Activated T-helper 1 cell treated with anti-CD3 and anti-CD28 coated beads, Interleukin-12 subunit alpha, Interleukin-12 subunit beta, Interleukin-2, Interleukin-4 antibody, amounts not matched to agents 30 ng/mL and 10 ng/mL and 1 ng/mL, durations not matched to agents 14 hours and 24 hours and 36 hours (primary cell): ENCODE measurements at places on chromosomes 1 and 21. TPM values are rescaled to one million over a fixed set of nuclear protein-coding genes. Genes with fewer than 3 reads are reported as not detected.

GRCh38 chr1:71270394-71270915 lies 189.6 kb upstream of the ZRANB2 start:
- no peak for DNase-seq

GRCh38 chr1:170176772-170177171 lies 31.0 kb downstream of the NTMT2 start:
- no peak for DNase-seq

DNA sequence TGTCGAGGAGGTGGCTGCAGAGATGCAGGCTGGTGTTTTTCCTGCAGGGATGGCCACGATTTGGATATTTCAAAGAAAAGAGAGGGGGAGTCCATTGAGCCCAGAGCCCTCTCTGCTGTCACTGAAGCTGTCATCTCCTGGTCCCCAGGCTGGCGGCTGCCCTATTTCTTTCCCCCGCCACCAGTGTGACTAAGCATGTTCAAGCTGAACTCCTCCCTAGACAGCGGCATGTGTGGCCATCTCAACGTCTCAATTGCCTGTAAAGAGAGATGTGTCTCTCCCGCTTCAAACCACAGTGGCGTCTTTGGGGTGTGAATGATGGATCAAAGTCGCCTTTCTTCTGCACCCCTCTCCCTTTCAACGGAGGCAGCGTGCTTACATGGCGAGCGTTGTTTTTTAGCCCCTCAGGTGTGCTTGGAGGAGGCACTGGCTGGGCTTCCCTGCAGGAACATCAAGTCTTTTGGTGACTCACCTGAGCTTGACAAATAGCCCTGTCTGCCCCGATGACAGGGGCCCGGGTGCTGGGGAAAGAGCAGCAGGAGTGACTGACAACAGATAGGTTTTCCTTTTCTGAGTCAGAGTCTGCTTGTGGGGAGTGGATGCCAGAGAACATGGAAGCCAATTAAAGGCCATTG lies 346.4 kb upstream of the AJAP1 start:
- no peak for DNase-seq

DNA sequence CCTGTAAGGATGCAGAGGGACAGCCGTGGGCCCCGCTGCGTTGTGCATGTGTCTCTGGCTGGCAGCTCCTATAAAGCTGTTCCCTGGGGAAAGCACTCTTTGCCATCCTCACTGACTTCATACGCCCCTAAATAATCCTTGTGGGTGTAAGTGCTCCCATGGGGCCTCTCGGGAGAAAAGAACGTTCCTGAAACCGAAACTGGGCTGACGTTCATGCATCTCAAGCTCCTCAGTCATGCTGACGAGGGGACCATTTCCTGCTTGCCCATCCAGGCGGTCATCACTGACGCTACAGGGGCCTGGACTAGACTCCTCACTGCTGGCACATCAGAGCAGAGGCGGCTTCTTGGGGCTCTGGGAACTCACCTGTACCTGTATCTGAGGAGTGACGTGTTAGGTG lies 73.1 kb upstream of the USP24 start:
- DNase-seq, result no peak

DNA sequence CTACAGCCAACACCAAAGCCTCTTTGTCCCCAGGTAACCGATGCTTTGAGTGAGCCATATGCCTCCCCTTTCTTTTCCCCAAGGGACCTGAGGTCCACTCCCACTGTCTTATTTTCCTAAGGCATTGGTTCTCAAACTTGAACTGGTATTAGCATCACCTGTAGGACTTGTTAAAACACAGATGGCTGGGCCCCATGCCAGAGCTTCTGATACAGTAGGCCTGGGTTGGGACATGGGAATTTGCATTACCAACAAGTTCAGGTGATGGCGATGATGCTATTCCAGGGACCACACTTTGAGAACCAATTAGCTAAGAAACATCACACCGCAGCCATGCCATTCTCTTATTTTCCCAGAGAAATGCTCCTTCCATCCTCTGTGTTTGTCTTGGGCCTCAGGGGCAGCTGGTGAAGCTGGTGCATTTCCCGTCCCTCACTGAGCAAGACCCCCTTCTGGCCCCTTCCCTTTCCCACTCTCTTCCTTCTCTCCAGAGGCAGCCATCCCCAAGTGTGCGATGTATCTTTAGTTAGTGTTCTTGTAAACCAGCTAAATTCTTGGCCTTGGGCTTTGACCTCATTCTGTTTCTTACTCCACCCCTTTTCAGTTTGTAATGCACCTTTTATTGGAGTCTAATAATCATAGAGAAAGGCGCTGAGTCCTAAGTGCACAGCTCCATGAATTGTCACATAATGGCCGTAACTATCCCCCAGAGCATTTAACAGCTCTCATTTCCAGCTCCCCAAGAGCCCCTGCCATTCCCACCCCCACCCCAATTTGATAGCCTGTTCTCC lies 14.2 kb upstream of the TTC22 start:
- no peak for DNase-seq

DNA sequence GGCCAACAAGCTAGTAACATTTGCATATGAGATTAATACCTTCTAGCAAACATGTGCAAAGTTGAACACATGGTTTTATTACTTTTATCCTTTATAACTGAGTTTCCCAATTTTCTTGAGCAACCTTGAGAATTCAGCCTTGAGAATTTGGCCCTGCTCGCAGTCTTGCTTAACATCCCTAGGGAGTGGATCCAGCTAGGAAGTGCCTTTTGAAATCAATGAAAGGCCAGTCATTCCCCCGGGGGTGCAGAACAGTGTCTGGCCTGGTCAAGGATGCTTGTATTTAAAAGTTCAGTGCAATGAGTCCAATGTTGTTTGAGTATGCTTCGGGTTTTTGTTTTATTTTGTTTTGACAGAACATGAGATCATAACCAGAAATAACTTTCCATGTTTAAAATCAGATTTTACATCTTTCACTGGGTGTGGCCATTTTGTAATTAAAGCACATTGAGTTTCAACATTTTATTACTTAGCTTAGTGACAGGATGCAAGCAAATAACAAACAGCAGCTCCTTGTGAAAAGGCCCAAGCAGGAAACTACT lies 16.7 kb downstream of the PALMD start:
- DNase-seq, result no peak

DNA sequence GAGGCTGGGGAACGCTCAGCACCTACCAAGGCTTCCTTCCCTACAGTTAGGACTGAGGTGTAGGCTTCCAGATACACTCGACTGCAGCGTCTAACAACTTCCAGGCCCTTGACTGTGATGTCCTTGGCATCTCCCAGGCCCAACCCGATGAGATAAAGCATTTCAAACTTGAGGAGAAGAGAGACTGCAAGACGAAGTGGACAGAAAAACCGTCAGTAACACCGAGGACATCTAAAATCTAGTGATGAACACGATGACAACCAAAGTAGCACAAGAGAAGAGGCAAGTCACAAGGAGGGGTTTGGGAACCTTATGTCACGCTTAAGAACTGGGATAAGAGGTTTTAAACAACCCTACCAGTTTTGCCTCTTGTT lies 314 bp downstream of the DPH5 start:
- DNase-seq, result peak; percentile 9

GRCh38 chr1:155968670-155969069 lies 9.7 kb downstream of the ARHGEF2 start:
- no peak for DNase-seq

GRCh38 chr1:200436436-200436835 lies 26.6 kb upstream of the ZNF281 start:
- no peak for DNase-seq

DNA sequence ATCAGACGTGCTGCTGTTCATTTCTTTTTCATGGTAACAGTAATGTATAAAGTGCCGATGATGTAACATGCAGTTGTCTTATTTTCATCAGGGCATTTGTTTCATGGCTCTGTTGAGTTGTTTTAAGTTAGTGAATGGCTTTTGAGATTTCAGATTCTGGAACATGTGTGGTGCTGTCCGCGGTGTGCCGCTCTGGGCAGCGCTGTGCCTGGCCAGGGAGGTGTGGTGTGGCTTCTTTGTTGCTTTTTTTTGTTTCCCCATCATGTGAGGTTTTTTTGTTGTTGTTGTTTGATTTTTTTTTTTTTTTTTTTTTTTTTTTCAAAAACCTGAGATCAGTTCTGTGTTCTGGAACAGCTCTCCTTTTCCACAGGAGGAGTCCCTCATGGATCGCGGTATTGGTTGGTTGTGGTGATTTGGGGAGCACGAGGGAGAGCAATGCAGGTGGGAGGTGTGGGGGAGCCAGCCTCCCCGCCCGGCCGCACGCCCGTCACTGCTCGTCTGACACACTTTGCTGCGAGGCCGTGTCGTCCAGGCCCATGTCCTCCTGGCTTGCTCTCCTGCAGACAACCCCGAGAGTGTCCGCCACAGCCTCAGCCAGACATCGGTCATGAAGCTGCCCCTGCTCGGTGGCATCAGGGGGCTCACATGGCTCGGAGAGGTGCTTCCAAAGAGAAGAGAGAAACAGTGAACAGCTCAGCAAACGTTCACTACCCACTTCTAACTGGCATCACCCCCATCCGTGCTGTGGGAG lies 33.6 kb downstream of the NTPCR start:
- DNase-seq, result no peak

The AUNIP gene
- 10.2 and 12.3 TPM in 2 replicates for total RNA-seq

The ENAH gene
- 0.05 and 0.23 TPM in 2 replicates for total RNA-seq

The ZNHIT6 gene
- 24.6 and 26.3 TPM in 2 replicates for total RNA-seq

The RBP7 gene
- total RNA-seq, result not detected in 2 replicates
